Left ventricle myocardium inferior (tissue), 1 donor: ENCODE measurements at places on chromosomes 4 and X.

DNA sequence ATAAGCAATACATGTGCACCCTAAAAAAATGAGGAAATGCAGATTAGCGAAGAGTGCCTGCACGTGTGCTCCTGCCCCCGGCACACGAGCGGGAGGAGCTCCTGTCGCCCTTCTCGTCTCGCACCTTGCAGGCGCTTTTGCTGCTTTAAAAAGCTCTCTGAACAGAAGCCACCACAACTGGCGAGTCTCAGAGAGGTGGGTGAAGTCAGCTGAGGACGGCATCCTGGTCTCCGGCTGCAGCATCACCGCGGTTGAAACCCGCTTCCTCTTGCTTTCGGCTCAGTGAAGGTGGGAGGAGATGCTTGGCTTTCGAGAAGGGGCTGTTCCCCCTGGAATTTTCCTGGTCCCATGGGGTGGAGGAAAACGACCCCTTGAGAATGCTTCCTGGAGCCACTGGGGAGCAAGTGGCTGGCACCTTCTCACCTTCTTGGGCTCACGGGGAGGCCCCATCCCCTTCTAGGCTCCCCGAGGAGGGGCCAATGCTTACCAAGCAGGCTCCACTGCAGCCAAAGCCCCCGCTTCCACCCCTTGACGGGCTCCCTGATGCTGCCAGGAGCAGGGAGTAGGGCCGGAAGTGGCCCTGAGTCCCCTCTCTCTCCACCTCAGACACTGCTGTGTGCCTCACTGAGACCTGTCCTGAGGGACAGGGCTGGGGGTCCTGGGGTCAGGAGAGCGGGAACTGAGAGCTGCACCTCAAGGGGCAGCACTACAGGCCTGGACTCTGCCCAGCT lies 29.2 kb upstream of the MXD4 start:
- DNase-seq = no peak

- DNase-seq = no peak
These were observed 4.5 kb downstream of the GRPEL1 start for GRCh38 chr4:7063362-7063761.

GRCh38 chr4:68167166-68167565 lies 37.5 kb upstream of the TMPRSS11F start:
- DNase-seq = no peak

DNA sequence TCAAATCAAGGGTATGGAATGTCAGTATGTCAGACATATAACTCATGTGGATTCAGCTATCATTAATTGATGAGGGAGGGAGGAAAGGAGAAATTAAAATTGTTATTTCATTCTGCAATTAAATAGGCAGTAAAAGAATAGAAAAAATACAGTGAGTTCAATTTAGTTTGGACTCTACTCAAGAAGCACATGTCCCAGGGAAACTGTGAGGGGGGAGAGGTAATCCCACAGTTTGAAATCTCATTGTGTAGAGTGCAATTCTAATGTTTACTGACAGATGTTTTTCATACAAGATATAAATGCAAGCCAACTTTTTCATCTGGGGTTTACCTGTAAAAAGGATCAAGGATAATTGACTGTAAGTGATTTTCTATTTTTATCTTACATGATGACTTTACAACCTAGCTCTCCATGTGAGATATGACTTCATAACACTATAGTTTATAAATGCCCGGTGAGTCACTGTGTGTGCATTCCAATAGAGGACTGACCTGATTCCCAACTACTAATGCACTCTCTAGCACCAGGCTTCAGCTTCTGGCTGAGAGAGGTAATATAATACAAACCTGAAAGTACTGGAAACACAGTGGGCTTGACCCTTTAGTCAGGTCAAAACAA lies 35.2 kb upstream of the SCD5 start:
- DNase-seq = no peak

GRCh38 chr4:38704622-38705154 lies 40.7 kb downstream of the KLF3 start:
- no peak for DNase-seq

- DNase-seq = no peak
These were observed 75.4 kb downstream of the FAT4 start for GRCh38 chr4:125390126-125390525.

- no peak for DNase-seq
These were observed 545.7 kb upstream of the PABPC4L start for GRCh38 chr4:134747108-134747805.

- DNase-seq = no peak
These were observed 18.1 kb upstream of the APBB2 start for GRCh38 chr4:41232406-41232805.

DNA sequence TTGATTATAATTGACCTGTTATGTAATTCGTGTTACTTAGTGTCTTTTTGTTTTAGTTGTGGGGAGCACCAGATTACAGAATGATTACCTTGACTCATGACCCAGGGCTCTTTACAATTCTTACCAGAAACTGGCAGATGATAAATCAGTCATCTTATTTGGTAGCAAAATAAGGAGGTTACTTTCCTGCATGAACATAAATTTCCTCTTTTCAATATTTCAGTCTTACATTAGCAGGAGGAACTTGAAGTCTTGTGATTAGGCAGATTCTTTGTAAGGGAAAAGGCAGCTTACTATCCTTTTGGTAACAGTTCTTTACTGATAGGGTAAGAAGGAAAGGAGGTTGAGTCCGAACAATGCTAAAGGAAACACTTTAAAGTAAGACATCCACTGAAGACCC lies 26.0 kb upstream of the SLC25A5 start:
- DNase-seq = no peak

GRCh38 chr4:148022975-148023374 lies 291.1 kb downstream of the ARHGAP10 start:
- DNase-seq = no peak

- DNase-seq = no peak
These were observed 2.6 kb upstream of the BEX1 start for GRCh38 chrX:103066606-103067005.

DNA sequence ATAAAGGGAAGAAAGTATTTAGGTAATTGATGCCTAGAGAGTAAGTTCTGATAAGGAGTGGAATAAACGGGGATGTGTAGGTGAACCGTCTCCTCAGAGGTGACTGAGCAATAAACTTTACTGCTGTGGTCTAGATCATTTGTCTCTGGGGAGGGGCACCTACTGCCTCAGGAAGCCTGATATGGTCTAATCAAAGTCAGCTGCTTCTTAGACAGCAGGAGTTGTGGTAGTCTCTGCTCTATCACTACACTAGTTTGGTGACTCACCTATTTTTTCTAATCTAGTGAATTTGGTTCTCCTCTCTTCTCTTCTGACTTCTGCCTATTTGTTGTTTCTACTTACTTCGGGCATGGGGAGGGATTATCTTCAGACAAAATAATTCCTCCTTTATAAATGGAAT lies 95.1 kb upstream of the STIM2 start:
- no peak for DNase-seq

DNA sequence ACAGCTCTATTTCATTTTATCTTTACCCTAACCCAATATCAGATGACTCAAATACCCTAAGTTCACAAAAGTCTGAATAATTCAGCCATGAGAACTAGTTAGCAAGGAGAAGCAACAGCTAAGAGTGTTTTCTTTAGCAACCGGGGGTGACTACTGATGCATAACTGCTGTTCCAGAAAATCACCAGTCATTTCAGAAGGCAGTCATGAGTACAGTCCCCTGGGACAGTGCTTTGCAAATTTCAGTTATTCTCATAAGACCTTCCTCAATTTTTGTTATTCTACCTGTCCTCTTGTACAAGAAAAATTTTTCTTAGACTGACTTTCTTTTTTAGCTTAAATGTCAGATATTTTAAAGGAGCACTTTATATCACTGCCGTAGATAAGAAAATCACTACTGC lies 16.4 kb downstream of the BANK1 start:
- DNase-seq = no peak

DNA sequence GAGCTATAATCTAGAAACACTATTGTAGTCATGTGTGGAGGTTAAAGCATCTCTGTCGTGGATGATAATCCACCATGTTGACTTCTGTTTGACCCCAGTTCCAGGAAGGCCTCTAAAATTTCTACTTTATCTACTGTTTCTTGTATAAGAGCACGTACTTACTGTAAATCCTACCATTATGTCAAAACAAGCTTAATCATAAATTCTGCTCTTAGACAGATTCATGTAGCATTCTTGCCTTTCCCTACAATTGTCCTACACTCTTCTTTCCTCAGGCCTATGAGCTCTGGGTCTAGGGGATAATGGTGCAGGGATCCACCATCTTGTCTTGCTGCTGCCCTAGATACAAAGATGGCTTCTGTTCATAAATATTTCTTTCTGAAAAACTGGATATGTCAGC lies 2594.3 kb downstream of the ARAP2 start:
- no peak for DNase-seq

GRCh38 chr4:144645102-144645630 lies 790 bp upstream of the HHIP start:
- DNase-seq = no peak

DNA sequence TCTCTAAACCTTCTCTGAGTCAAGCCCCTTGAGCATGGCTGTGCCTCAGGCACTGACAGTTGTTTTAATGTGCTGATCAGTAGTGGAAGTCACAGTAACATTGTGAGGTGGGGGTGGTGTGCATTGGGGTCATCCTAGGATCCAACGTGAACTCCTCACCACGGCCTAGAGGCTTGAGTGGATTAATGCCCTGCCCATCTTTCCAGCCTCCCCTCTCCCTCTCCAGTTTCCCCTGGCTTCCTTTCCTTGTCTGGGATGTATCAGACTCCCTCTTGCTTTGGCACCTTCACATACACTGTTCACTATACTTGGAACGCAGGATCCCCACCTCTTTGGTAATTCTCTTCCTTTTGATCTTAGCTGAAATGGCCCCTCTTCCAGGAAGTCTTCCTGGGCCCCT lies 13.3 kb upstream of the PJA1 start:
- no peak for DNase-seq

- no peak for DNase-seq
These were observed 66.5 kb downstream of the CHRNA9 start for GRCh38 chr4:40401631-40402030.

DNA sequence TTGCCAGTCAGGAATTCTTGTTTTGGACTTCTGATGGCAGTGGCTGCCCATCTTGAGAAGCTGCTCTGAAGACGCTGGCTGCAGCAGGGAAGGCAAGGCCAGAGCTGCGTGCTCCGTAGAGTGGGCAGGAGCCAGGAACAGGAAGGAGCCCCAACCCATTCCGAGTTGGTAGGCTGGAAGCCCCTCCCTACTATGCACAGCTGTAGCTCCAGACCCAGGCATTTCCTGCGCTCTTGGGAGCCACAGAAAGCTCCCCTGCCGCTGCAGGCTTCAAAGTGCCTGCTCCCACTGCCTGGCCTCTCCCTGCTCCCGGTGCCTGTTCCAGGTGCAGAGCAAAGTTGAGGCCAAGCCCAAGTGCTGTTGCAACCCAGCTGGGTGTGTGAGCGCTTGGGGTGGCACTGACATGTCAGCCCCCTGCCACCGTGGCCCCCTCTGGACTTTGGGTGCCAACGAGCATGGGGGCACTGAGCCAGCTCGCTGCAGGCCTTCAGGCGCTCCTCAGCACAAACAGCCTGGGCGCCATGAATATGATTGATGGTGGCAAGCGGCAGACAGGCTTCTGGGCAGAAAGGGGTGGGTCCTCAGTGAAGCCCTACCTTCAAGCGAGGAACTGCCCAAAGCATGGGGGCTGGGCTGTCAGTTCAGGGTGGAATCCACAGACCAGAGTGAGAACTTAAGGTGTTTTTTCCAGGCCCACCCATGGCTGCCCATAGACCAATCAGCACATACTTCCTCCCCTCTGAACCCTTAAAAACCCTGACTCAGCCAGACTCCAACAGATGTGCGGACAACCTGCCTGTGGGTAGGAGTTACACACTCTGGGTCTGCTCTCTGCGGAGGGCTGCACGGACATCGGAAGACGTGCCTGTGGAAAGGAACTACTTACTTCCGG lies 677.2 kb upstream of the INTU start:
- no peak for DNase-seq

- DNase-seq = no peak
These were observed 103.5 kb upstream of the PLAC1 start for GRCh38 chrX:134761788-134762187.

- no peak for DNase-seq
These were observed 82.1 kb downstream of the TASL start for GRCh38 chrX:30495468-30495867.

- DNase-seq = no peak
These were observed 486.3 kb upstream of the PABPC4L start for GRCh38 chr4:134687646-134688628.

DNA sequence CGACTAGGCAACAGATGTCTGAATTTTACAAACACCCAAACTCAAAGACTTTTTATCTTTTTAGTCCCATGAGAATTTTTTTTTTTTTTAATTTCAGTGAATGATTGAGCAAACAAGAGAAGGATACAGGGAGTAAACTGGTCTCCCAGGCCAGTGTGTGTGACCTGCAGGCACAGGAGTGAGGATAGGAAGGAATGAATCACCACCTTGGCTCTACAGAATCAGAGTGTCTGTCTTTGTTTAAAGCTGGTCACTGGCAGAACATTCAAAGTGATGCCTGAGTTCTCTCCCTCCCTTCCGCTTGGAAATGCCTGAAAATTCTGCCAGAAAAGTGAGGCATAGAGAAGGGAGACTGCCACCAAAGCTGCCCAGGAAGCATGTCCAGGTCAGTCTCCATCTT lies 69.5 kb downstream of the PARM1 start:
- no peak for DNase-seq

- DNase-seq = no peak
These were observed 97.1 kb downstream of the AFF1 start for GRCh38 chr4:87031920-87032319.

- no peak for DNase-seq
These were observed 20.6 kb upstream of the BBS12 start for GRCh38 chr4:122711919-122712318.

DNA sequence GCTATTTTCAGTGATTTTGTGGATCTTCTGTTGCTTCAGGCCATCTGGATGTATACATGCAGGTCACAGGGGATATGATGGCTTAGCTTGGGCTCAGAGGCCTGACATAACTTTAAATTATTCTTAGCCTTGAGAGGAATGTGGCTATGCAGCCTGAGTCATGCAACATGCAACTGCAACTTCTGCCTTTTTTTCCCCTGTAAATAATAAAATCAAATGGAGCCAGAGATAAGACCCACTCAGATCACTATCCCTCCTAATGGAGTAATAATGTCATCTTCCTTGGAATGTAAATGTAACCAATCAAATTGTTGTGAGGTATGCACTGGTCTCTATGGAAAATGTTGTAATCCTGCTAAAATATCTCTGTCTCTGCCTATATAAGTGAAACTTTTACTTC lies 54.9 kb downstream of the MAGEB17 start:
- DNase-seq = no peak

DNA sequence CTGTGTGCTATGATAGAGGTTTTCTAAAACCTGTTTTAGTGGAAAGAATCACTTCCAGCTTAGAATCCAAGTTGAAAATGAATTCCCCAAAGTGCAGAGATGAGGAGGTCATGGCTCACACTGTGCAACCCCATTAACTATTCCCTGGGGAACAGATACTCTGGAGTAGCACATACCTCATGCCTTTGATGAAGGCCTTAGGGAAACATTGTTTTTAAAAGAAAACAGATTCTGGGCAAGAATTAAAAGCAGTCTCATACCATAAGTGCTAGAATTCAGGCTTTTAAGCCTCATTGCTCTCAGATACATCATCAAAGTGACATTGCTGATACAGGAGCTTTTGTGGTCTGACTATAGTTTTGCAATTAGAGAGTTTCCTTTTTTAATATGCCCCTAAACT lies 115.1 kb downstream of the NDST4 start:
- no peak for DNase-seq

GRCh38 chrX:70133303-70134115 lies at the start of gene IGBP1:
IGBP1 (plus strand) TSS chrX:70133447; CDS start chrX:70133948, 501 bp downstream.
- DNase-seq = peak; percentile 79

GRCh38 chrX:38357747-38358673 lies 5.6 kb downstream of the OTC start:
- DNase-seq = no peak

- no peak for DNase-seq
These were observed 10.9 kb upstream of the TET2 start for GRCh38 chr4:105135785-105136184.

- no peak for DNase-seq
These were observed 2.4 kb upstream of the CTAG2 start for GRCh38 chrX:154655786-154656185.
